ENCODE measurements at places on chromosomes 12 and 14. TPM values are rescaled to one million over a fixed set of nuclear protein-coding genes. Genes with fewer than 3 reads are reported as not detected.

KRT80 gene
- total RNA-seq: not detected

GTF2A1 gene
- total RNA-seq: 40.3 TPM

CHPT1 gene
- total RNA-seq: 15.2 TPM

KRT6C gene
- total RNA-seq: not detected

SERPINA4 gene
- total RNA-seq: not detected

Measured in activated CD4-positive, alpha-beta T cell treated with anti-CD3 and anti-CD28 coated beads for 36 hours (primary cell).